ENCODE measurements at places on chromosomes 16 and 17. TPM values are rescaled to one million over a fixed set of nuclear protein-coding genes. Genes with fewer than 3 reads are reported as not detected.

Gene CD300E
- total RNA-seq: not detected

Gene CDYL2
- total RNA-seq: 2.4 TPM

Gene TAT
- total RNA-seq: not detected

Gene GPR179
- 0.21 TPM for total RNA-seq

Gene NKD1
- total RNA-seq: 15.7 TPM

Gene HOXB4
- 0.92 TPM for total RNA-seq

Gene KRTAP4-3
- total RNA-seq: not detected

Gene YBX2
- total RNA-seq: 0.51 TPM

Gene NPIPB9
- 7.4 TPM for total RNA-seq

Gene TP53
- 23.6 TPM for total RNA-seq

Gene KRTAP16-1
- total RNA-seq: not detected

Gene RHBDL1
- total RNA-seq: 1.2 TPM

Gene MAPK7
- 29.3 TPM for total RNA-seq

Gene RAB11FIP4
- 2.7 TPM for total RNA-seq

Gene AOC3
- total RNA-seq: 23.0 TPM

Gene NPIPA5
- not detected for total RNA-seq

Gene IL21R
- 0.82 TPM for total RNA-seq

Gene CCL14
- 0.92 TPM for total RNA-seq

Gene KRTAP3-2
- total RNA-seq: not detected

Gene LRRC75A
- total RNA-seq: 6.2 TPM

Gene CASKIN2
- 22.4 TPM for total RNA-seq

Gene WFIKKN1
- not detected for total RNA-seq

Gene KRTAP1-1
- total RNA-seq: not detected

Gene MRPS23
- total RNA-seq: 15.3 TPM

Gene TBC1D3H
- total RNA-seq: 2.8 TPM

Gene KRT26
- total RNA-seq: not detected

Gene PDIA2
- 2.7 TPM for total RNA-seq

Gene CALB2
- total RNA-seq: 0.31 TPM

Gene TMC5
- 0.72 TPM for total RNA-seq

Gene SLC52A1
- not detected for total RNA-seq
